Jurkat, Clone E6-1 (cell line): ENCODE measurements at places on chromosomes 1 and 21.

GRCh38 chr1:48823168-48823567, 46.5 kb upstream of the BEND5 start:
- no peak for DNase-seq

DNA sequence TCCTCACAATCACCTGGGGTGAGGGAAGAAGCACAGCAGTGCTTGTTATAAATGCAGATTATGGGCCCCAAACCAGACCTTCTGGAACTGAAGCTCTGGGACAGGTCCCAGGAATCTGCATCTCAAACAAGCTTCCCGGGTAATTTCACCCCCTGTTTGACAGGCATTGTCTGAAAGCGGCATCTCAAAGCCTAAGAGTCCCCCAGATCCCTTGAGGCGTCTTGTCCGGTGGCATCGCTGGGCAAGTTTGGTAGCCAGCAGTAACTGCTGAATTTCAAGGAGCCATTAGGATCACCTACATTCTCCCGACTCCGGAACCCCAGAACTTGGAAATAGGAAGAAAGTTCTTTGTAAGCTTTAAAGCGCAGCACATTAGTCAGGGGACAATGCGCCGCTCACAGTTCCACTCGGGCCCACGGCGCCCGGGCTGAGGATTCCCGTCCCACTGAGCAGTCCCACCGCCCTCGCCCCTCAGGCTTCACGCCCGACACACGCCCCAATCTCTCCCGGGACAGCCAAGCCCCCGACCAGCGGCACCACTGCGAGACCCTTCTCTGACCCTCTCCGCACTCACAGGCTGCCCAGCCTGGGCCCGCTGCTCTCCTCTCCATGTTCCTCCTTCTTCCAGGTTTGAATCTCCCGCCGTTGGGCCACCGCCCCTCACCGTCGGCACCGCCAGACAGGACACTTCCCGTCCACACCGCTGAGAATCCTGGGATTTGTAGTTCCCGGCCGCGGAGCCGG, at the start of gene IQGAP3:
TSS of gene IQGAP3 (minus strand) at position 647 of the 744 bp plus-strand sequence. CDS start at position 611, 36 bp downstream.
- DNase-seq, result no peak

GRCh38 chr1:94515296-94515947, 26.1 kb downstream of the F3 start:
- DNase-seq, result no peak

- no peak for DNase-seq
Measured at GRCh38 chr1:82377201-82377884, 576.6 kb downstream of the ADGRL2 start.

GRCh38 chr1:215793180-215793579, 226.1 kb downstream of the KCTD3 start:
- DNase-seq, result no peak

GRCh38 chr1:85151446-85151845, 49.4 kb downstream of the SYDE2 start:
- DNase-seq, result no peak

DNA sequence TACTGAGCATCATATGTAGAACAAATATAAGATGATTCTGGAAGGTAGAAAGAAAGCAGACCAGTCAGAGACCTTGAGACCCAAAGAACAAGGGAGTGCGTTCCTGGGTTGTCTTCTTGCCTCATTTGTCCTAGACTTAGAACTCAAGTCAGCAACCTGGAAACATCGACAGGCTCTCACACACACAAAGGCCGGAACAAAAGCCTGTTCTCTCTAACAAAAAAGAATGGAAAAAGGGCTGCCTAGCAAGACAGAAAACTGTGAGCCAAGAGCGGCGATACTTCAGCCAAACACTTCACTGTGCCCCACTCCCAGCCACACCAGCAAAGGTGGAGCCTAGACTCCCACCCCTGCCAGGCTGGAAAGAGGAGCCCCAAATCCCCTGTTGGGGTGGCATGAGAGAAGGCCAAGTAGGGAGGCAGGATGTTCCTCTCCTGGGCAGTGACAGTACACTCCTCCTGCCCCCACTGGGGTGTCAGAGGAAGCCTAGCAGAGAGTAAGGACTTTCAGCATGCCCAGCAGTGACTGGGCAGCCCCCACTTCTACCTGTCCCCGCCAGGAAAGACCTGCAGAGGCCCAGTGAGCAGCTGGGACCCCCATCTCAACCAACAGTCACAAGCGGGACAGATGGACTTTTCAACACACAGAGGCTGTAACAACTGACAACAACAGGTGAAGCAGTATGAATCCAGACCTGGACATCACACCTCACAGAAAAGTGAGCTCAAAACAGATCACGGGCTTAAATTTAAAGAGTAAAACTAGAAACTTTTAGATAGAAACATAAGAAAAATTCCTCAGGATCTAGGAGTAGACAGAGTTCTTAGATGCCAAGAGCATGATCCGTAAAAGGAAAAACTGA, 33.0 kb downstream of the MRAP start:
- no peak for DNase-seq

DNA sequence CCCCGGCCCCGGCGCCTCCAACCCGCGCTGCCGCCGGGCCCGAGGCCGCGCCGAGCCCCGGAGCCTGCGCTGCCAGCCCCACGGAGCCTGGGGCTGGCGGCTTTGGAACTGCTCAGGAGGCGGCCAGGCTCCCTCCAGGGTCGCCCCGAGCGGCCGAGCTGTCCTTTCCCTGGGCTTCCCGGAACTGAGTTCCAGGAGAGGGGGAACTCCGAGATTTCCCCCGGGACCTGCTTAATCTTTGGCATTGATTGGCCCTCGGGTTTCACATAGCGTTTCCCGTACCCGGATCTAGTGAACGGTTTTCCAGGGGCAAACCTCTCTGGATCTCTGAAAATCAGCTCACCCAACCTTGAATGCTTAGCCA, 504 bp downstream of the H6PD start:
- no peak for DNase-seq

- no peak for DNase-seq
Measured at GRCh38 chr1:239250353-239251035, 135.9 kb upstream of the CHRM3 start.

DNA sequence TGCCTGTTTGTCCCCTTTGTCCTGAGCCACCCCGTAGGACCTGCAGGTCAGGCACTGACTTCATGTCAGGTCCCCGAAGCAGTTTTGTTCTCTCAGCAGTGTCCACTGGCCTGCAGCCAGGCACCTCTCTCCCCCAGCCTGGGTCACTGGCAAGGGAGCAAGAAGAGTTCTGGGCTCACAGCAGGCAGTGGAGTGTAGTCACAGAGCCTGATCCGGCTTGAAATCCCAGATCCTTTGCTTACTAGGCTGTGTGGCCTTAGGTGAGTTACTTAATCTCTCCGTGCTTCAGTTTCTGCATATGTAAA, 34.2 kb downstream of the L1TD1 start:
- DNase-seq, result no peak

DNA sequence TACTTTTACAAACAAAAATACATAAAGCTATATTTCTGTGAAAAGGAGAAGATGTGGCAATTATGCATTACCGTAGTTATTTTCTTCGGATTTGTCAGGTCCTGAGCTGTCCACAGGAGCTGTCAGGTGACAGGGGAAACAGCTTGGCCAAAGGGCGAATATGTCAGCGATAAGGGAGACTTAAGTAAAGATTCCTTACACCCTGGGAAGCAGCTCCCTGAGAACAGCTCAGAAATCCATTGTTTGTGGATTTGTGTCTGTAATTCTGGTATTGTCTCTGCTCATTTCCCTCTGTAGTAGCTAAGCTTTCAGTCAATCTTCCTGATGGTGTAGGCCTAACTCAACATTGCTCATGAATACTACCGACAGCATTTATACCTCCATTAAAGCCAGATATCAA, 7.1 kb upstream of the CD34 start:
- DNase-seq, result no peak

DNA sequence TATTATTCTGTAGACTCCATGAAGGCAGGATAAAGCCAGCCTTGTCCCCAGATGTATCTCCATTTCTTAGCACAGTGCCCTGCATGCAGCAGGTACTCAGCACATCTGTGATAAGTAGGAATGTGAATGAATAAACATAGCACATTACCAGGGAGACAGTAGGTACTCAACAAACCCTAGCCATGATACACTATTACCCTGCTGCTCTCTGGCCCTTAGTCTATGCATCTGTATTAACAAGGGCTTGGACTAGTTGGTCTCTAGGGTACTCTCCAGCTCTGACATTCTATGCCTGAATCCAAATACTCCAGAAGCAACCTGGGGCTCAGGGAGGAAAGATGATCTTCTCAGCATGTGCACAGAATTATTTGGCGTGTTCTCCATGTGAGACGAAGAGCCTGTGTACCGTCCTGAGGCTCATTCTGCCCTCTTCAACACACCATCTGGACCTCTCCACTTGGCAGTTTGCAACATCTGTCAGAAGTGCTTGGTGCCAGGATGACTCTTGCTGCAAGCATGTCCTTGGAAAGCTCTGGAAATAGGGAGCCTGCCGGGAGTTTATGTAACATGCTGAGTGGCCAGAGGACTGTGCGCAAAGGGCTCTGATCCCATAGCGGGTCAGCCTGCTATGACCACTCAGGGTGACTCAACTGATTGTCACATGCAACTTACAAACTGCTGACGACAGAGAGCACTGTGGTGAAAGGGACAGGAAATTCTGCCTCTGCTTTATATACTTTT, 228.2 kb upstream of the USP24 start:
- DNase-seq, result no peak

DNA sequence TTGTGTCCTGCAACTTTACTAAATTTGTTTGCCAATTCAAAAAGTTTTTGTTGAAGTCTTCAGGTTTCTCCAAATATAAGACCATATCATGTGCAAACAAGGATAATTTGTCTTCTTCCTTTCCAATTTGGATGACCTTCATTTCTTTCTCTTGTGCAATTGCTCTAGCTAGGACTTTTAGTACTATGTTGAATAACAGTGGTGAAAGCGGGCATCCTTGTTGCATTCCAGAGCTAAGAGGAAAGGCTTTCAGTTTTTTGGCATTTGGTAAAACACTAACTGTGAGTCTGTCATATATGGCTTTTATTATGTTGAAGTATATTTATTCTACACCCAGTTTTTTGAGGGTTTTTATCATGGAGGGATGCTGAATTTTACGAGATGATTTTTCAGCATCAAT, 630.0 kb upstream of the ADGRL2 start:
- DNase-seq, result no peak

- no peak for DNase-seq
Measured at GRCh38 chr1:155360051-155360450, 39.4 kb downstream of the RUSC1 start.
